Activated naive CD8-positive, alpha-beta T cell treated with anti-CD3 and anti-CD28 coated beads for 36 hours (primary cell): ENCODE measurements at places on chromosomes 1 and 21.

- no peak for DNase-seq
Observed at GRCh38 chr1:156912861-156913808, 7.3 kb upstream of the LRRC71 start.

DNA sequence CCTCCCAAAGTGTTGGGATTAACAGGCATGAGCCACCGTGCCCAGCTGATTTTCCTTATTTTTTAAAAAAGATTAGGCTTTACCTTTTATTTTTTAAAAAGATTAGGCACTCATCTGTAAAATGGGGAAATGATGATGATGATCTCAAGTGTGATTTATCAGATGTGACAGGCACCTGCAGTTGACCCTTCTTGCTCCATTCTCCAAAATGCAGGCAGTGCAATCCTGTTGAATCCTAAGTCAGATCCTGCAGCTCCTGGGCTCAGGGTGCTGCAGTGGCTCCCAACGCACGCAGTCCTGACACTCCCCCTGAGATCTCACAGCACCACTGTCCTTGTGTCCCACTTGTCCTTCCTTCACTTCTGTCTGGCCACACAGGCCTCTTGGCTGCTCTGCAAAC, 257.3 kb upstream of the KAZN start:
- DNase-seq = no peak

- no peak for DNase-seq
Observed at GRCh38 chr1:29777522-29777921, 541.2 kb downstream of the PTPRU start.

DNA sequence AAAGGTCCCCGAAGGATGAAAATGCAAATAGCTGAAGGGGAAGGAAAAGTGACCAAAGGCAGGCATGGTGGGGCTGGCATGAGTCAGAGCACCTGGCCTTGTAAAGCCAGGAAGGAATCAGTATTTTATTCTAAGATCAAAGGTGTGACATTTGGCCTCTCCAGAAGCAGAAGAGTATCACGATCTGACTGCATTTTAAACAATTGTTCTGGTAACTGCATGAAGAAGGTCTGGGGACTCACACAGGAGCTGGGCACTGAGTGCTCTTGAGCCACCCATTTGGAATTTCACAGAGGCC, 23.2 kb downstream of the MAB21L3 start:
- no peak for DNase-seq
